ENCODE measurements at places on chromosomes 11 and 22.

DNA sequence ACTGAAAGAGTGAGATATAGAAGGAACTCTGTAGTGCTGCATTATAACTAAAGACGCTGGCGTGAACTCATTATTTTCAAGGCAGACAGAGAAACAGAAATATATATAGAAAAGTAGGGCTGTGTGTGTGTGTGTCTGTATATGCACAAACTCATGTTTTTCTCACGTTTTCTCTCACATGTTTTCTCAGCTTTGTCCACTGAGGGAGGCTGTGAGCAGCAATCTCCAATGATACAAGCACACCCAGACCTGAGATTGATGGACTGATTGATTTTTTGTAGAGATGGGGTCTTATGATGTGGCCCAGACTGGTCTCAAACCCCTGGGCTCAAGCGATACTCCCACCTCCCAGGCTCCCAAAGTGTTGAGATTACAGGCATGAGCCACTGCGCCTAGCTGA is 122.5 kb downstream of the SERGEF start:
- DNase-seq, result no peak

DNA sequence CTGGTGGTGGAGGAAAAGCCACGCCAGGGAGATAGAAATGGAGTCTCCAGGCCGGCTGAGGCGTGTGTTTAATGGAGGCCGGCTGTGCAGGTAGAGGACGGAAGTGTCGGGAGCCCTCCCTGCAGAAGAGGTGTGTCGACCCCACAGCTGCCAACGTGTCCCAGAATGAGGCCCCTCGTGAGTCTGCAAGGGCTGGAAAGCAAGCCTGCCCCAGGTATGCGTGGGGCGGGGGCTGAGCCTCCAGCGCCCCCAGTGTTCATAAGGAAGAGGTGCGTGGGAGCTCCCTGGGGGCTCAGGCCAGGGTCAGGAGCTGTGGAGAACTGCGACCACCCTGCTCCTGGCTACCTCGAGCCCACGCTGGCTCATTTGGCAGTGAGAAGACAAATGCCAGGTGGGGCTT is 38.0 kb upstream of the JAM3 start:
- no peak for DNase-seq

DNA sequence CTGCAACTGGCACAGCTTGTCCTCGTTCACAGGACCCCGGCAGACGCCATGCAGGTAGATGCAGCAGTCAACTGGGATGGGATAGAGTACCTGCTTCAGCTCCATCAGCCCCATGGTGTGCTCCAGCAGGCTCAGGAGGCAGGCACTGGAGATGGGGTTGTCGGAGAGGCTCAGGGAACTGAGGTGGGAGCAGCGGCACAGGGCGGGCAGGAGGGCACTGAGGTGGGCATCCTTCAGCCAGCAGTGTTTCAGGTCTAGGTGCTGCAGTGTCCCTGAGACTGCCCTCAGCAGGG is 8.7 kb upstream of the TOP3B start:
- no peak for DNase-seq

GRCh38 chr11:125165111-125165842 is 726 bp downstream of the PKNOX2 start:
- DNase-seq, result peak; percentile 31

DNA sequence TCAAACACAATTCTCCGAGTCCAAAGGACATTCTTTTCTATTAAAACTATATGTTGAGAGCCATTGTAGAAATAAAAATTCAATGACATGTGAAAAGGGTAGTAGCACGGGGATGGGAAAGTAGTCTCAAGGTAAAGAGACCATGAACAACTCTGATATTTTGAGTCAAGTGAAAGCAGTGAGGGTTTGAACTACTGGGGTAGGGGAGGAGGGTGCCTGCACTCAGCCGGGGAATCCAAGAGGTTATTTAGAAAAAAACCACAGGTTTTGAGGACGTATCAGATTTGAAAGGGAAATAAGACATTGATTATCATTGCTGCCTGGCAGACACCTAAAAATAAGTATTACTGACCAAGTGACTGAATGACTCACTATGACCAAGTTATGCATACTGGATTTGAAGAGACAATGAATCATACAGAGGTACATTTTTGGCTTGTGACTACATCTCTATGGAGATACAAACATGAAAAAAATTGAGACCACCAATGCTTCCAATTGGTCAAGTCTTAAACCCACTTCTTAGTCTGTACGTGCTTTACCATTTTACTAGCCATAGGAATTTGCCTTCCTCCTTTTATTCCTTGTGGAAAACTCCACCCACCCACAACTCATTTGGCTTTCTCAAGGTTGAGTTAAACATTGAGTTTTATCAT is 2.2 kb upstream of the OR52H1 start:
- no peak for DNase-seq

DNA sequence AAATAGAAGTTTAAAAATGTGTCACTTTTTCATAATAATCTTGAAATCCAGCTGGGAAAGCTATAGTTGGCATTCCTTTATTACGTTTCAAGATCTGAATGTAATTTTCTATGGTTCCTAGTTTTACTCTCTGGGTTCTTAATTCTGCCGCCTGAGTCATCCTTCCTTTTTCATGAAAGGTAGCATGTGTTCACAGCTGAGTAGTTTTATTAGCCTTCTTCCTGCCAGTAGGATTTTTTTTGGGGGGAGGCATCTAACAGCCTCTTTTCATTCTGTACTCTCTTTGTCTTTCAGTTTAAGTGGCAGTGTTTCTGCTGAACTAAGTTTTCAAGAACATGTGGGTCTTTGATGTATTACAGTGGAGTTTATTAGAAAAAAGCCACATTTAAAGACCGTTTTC is 36.5 kb downstream of the OR2AG2 start:
- DNase-seq, result no peak

GRCh38 chr22:24809331-24809730 is 3.3 kb downstream of the SGSM1 start:
- no peak for DNase-seq

DNA sequence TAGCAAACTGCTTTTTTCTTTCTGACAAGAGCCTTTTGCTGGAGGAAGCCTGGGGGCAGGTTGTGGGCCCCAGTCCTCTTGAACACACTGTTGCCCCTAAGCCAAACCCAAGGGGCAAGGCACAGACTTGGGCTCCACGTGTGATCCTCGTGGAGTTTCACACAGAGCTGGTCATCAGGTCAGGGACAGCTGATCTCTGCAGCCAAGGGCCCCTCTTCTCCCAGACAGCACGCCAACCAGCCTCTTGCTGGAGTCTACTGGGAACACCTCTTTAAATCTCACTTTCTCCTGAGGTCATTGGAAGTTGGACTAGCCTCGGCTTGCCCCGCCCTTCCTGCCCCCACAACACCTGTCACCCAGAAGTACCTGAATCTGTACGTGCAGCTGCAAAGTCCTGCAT is 39.8 kb downstream of the C11orf58 start:
- DNase-seq, result no peak

GRCh38 chr11:1005928-1006327 is 30.6 kb downstream of the MUC6 start:
- peak; percentile 22 for DNase-seq

DNA sequence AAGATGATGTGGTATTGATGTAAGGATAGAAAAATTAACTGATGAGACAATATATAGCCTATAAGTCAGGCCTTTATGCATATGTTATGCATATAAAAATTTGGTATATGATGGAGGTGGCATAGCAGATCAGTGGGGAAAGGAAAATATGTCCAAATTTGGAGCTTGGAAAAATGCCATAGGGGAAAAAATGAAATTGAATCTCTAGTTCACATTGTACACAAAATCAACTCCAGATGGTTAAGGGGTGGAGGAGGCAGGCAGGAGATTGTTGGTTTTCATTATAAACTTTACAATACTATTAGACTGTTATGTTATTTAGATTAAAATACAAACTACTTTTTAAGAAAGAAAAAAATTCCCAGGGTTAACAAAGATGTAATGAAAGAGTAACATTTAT is 15.1 kb upstream of the CD3E start:
- DNase-seq, result no peak

DNA sequence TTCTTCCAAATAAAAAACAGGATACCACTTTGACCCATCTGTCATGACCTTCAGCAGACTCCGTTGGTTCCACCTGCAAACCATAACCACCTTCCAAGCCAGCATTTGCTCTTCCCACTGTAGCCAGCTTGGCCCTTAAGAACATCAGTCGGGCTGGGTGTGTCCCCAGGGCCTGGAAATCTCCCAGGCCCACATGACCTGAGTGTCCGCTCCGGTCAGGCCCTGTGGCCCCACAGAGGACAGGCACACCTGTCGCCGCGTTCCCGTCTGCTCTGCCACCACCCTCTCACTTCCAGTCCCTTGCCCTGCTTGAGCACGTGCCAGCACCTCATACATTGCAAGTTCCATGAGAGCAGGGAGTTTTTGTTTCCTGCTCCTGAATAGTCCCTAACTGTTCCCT is 65.7 kb upstream of the PITPNB start:
- no peak for DNase-seq

GRCh38 chr11:67253872-67254624 is 12.2 kb upstream of the GRK2 start:
- DNase-seq, result no peak

DNA sequence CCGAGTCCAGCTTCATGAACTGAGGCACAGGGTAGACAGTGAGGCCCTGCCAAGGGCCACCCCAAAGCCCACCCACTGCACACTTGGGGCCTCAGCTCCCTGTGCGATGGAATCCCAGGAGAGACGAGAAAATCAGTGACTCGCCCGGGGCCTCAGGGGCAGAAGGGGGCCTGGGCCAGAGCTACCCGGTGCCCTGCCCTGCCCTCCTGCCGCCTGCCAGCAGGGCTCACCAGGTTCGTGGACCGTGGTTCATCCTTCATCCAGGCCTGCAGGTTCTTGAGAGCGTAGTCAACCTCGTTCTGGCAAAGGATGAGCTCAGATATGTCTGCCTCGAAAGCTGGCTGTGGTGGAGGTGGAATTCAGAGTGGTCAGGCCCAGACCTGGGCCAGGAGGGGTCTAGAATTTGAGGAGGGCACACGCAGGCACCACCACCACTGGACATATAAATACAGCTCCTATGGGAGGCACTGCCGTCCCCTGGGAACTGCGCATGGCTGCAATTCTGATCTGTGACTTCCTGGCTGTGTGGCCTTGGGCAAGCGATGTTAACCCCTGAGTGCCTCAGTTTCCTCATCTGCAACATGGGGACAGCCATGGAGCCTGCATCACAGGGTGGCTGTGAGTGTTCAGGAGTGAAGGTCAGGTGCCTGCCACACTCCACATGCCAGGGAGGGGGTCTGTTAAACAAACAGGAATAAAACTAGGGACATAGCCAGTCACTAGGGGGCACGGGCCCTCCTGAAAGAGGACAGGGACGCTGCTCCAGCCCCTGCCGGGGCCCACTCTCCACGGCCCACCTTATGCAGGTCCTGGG is 7.5 kb downstream of the ALDH3B2 start:
- DNase-seq, result no peak

DNA sequence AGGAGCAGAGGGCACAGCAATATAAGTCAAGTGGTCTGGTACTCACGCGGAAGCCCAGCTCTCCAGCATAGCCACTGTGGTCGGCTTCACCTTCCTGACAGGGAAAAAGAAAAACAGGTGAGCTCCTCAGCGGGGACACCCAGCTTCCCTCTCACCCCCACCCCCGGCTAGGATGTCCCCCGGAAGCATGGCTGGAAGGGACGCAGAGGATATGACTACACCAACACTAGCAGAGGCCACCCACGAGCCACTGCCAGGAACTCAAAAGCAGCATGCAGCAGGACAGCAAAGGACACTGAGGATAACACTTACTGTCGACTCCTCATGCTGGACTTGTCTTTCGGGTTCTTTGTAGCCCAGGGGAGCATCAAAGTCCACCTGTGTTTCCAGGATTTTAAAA is 9.0 kb upstream of the C22orf39 start:
- no peak for DNase-seq

GRCh38 chr22:42644422-42645340 is 4.3 kb upstream of the ATP5MGL start:
- DNase-seq, result no peak

DNA sequence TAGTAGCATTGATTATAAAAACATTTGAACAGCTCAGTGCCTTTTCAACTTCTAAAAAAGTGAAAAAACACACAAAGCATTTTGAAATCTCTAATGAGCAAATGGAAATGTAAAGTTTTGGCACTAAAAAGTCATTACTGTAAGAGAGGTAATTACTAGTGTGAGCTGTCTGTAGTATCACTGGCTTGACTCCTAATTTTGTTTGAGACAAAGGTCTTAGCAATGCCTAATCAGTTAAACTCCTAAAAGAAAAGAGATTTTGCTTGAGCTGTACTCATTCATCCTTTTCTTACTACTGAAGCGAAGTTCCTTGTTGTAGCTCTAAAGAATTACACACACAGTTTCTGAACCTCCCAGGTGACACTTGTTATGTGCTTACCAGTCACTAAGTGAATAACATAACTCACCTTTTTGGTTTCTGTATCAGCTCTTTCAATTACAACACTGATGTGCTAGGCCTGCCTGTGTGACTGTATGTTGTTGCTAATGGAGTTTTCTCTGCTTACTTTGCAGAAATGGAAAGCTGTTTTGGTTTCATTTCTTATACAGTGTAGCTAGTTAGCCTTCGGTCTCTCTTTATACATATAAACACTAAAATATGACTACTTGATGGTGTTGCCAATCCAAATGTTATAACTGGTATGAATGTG is 924.4 kb upstream of the TENM4 start:
- DNase-seq, result no peak

DNA sequence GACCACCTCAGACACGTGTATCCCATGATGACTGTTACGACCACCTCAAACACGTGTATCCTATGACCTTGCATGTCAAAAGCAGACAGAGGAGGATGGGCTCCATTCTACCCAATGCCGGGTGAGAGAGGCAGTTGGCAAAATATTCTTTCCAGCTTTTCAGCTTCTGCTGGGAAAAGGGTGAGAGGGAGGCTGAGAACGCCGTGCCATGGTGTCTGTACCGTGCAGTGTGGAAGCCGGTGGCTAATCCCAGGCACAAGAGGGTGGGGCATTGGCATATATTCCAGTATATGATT is 1478.4 kb downstream of the TBC1D22A start:
- no peak for DNase-seq

Data from NCI-H1092 (cell line).